Panc1 (cell line): ENCODE measurements at places on chromosomes 4 and X.

DNA sequence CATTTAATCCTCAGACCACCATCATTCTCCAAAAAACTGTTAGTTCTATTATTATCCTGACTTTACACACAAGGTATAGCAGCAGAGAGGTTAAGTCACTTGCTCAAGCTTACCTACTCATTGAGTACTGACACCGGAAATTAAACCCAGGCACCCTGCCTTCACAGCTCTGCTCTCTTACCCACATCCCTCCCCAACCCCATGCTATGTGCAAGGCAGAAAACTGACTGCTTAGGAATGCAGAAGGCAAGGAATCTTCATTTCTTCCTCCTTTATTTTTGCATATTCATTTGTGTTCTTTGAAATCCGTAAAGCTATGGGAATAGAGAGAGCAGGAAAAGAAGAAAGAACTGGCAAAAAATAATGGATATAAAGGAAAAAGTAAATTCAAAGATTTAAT, 261.8 kb downstream of the PAPSS1 start:
- no peak for DNase-seq

DNA sequence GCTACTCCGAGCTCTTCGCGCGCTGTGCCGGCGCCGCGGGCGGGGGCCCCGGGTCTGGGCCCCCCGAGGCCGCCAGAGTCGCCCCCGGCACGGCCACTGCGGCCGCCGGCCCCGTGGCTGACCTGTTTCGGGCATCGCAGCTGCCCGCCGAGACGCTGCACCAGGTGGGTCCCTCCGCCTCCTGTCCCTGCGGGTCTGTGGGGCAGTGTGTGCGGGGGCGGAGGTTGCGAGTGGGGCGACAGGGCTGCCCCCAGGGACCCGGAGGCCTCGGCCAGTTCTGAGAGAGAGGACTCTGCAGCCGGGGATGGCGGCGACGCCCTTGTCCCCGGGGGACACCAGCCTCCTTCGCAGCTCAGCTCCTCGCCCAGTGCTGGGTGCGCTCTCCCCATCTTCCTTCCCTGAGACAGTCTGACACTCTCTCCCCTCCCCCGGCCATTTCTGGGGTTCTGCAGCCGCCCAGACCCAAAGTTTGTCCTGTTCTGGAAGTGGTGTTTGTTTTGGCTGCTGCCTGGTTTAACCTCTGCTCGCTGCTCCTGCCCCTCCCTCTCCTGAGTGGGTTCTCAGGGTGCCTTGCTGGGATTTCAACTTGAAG, 609 bp downstream of the REPS2 start:
- no peak for DNase-seq

DNA sequence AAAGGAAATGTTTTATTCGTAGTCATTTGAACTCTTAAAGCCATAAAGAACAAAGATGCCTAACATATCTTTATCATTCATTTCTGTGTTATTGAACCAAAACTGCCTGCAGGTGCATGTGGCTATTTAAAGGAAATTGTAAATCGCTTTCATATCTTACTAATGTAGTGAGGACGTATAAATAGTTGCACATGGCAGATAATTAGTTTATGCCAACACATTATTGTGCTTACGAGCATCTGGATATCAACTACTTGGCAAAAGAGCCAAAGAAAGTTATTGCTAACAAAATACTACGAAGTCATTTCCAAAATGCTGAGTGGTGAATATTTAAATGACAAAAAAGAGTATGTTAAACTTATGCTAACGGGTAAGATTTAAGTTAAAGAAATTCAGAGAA, 27.9 kb upstream of the GABRA2 start:
- DNase-seq = no peak

DNA sequence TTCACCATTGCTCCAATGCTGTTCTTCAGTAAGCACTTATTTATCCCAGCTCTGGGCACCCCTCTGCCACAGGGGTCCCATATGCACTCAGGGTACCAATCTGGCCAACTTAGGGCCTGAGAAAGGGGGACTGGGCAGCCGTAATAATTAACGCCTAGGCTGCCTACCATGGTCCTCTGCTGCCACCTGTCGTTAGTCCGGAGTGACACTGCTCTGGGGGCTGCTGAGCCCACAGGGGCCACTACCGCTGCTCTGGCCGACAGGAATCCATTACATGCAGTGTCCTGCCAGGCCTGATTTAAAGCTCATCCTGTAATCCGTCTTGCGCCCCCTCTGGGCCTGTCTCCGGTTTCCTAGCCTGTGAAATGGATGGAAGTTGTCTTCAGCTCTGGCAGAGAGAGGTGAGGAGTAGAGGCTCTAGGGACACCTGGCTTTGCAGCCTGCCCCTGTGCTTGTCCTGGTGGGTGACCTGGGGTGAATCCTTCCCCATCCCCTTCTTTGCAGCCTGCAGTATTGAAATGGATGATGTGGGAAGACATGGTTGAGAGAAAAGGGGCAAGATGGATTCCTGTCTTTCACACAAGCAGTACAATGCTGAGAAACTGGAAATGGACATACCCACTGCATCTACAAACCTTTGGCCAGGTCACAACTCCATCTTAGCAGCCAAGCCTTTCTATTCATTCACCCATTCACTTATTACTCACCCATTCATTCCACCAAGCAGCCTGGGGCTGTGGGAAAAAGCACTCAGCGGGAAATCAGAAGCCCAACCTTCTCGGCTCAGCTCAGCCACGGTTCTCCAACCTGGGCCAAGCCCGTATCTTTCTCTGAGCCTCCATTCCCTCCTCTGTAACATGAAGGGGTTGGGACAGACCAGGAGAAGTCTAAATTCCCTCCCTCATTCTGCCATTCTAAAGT, 116.3 kb upstream of the NALF2 start:
- no peak for DNase-seq

DNA sequence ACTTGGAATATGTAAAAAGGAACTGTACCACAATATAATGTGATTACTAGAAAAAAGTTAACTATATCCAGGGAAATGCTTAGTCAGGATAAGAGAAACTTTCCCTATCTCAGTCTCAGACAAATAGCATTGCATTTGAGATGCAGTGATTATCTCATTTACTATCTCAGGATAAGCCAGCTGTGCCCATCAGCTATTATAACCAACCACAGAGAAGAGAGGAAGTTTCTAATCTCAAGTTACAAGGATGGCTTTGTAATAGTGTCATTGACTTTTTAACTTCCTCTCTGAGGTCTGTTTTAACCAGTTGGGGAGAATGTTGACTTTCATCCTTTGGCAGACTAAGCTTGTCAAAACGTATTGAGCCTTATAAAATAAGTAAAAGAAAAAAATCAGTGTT, 56.5 kb downstream of the SNX25 start:
- DNase-seq = no peak

DNA sequence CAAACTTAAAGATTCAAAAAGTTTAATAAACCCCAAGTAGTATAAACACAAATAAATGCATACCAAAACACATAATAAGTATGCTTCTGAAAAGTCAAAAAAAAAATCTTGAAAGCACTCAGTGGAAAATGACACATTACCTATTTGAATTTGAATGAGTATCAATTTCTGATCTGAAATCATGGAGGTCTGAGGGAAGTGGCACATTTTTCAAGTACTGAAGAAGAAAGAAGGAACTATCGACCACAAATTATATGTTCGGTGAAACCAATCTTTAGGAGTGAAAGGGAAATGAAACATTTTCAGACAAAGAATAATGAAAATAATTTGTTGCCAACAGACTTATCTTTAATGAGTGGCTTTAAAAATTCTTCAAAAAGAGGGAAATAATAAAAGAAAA, 12.1 kb upstream of the F9 start:
- no peak for DNase-seq

DNA sequence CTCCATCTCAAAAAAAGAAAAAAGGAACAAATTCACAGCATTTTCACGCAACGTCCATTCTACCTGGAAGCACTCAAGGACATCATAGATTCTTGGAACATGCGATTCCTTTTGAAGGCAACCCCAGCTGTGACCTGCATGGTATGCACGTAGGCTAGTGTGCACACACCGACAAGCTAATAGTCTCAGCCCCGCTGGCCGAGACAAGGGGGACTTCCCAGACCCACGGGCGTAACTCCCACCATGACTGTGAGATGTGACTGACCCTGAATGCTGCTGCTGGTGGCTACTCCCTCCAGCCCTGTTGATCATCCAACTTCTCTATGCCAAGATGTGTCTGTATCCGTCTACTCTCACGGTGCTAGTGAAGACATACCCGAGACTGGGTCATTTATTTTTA, 78.3 kb downstream of the CRLF2 start:
- no peak for DNase-seq

- DNase-seq = no peak
These were observed 293.2 kb upstream of the LCORL start for GRCh38 chr4:18314731-18315130.

DNA sequence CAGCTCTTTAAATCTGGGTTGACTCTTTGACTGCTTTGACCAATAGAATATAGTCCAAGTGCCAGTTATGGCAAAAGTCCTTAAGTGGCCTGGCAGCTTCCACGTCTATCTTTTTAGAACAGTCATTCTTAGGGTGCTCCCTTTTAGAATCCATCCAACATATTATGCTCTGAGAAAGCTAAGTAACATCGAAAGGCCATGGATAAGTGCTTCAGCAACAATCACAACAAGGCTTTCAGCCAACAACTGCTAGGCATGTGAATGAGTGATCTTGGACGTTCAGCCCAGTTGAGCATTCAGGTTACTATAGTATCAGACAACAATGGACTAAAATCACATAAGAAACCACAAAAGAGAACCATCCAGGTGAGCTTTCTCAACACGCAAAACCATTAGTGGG, 818.7 kb downstream of the DMD start:
- no peak for DNase-seq

DNA sequence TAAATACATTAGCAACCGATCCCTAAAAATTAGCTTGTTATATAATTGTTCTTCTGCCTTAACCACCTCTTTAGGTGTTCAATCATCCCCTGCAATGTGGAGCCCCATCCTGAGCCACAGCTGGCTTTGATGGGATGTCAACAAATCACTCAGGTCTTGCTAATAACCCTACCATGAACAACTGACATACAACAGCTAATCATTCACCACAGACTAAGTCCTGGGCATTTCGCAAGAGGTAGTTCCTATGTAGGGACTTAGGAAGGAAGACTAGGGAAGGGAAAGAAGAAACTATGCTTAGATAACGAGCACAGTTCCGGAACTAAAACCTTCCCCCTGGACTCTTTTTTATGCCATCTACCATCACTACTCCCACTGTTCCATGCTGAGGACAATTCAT, 63.6 kb upstream of the PTCHD1 start:
- DNase-seq = no peak

DNA sequence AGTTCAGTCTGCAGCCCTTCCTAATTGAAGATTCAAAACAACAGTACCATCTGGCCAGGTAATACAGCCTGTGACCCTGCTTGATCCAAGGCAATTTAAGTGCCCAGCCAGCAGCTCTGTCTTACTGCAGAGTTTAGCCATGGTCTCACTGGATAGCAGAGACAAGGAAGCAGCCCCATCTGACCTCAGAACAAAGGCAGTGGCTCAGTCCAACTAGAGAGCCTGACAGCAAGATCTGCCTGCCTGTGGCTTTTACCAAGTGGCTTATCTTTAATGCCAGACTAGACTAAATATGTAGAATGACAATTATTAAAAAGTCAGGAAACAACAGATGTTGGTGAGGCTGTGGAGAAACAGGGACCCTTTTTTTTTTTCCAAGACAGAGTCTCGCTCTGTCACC, 293.4 kb downstream of the DTHD1 start:
- DNase-seq = no peak

DNA sequence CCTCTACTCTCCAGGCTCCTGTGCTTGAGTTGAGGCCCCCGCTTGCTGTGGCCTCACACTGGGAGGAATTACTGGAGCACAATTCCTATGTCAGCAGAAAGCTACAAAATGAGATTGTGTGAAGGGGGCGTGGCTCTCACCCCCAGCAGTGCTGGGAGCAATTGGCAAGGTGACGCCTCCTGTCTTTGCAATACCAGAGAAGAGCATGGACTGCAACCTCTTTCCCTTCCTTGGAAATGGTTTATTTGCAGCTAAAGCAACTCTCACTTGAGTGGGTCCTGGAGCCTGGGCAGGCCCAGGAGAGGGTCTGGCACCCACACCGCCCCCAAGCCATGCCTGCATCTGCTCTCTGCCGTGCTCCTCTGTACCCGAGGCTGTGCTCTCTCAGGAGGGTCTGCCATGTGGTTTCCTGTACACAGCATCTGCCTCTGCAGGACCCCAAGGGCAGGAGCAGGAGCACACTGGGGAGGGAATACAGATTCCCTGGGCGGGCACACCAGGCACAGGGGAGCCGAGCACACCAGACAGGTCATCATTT, 32.9 kb upstream of the HGFAC start:
- no peak for DNase-seq

GRCh38 chr4:6348408-6348807, 78.8 kb downstream of the WFS1 start:
- no peak for DNase-seq

- no peak for DNase-seq
These were observed 3.9 kb upstream of the ELF4 start for GRCh38 chrX:130114141-130114588.

DNA sequence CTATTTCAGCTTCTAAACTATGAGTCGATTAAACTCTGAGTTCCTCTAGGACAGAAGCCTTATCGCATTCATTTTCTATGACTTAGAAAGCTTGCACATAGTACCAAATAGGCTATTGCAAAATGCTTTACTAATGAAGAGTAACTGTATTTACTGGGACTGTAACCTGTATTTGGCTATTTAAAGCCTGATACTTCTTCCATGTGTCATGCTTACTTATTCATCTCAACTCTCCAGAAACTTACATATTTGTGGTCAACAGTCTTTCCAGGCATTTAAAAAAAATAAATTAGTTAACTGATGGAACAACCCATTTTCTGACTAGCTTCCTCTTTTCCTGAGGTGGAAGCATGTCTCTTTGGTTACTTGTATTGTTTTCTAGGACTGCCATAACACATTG, 467.9 kb downstream of the PCDH11X start:
- DNase-seq = no peak

GRCh38 chr4:158877069-158877468, 108.2 kb downstream of the FNIP2 start:
- no peak for DNase-seq

DNA sequence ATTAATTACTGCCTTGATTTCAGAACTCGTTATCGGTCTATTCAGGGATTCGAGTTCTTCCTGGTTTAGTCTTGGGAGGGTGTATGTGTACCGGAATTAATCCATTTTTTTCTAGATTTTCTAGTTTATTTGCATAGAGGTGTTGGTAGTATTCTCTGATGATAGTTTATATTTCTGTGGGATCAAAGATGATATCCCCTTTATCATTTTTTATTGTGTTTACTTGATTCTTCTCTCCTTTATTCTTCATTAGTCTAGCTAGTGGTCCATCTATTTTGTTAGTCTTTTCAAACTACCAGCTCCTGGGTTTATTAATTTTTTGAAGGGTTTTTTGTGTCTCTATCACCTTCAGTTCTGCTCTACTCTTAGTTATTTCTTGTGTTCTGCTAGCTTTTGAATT, 32.1 kb downstream of the CDX4 start:
- DNase-seq = no peak

GRCh38 chr4:84527391-84527790, 28.3 kb upstream of the NKX6-1 start:
- no peak for DNase-seq

GRCh38 chr4:36242629-36243354, 1.5 kb downstream of the ARAP2 start:
- no peak for DNase-seq
